Pons (tissue), 1 donor: ENCODE measurements at places on chromosomes 3 and 15.

GRCh38 chr15:70401709-70402108, 304.0 kb upstream of the TLE3 start:
- DNase-seq, result no peak

DNA sequence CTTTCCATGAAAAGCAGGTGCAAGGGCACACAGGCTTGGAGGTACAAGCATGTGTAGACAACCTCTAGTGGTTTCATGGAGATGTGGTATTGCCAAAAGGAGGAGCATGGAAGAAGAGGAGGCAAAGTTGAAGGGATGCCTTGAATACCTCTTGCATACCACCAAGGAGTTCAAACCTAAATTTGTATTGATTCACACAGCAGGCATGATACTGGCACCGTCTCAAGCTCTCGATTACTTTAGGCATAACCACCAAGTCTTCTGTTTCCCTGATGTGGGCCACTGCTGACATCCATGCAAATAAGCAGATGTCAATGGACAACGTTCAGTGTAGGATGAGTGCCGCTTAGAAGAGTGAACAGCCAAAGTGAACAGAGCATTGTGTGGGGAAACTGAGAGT, 87.1 kb downstream of the SCN11A start:
- DNase-seq, result no peak

DNA sequence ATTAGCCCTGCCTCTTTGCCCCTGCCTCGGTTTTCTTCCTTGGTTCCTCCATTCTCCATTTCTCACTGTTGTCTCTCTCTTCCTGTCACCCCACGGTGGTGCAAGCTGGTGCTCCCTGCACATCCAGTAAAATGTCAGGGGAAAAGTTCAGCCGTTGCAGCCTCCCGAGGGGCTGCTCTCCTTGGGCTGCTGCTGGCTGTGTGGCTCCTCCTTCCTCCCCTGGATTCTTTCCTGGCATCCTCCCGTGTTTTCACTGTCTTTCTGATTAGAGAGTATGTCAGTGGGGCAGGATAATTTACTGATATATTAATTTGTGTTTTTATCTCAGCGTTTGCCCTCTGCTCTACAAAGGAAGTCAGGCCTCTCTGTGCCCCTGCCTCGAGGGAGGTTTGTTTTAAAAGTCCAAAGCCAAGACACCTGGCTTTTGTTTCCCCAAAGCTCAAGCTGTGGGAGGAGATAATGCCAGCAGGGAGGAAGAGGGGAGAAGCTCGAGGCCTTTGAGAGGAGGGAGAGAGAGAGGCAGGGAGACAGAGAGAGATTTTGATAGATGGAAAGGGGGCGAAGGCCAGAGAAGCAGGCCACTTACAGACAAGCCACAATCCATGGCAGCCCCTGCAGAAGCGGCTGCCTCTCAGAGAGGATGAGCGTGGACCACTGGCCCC, 150.3 kb upstream of the NR2F2 start:
- no peak for DNase-seq

DNA sequence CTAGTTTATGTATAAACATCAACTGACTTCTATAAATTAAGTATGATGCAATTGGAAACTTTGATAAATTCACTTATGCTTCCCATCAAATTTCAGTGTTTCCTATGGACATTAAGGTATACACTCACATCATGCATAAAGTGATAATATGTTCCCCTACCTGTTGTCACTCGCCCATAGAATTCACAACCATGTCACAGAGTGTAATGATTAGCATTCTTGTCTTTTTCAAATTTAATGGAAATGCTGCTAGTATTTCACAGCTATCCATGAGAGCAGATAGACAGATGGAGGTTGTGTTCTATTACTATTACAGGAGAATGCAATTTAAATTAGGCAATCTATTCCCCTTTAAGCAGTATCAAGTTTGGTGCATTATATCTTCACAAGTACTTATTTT, 984 bp downstream of the PLSCR4 start:
- no peak for DNase-seq
